ENCODE measurements at places on chromosomes 7 and 10.

- no peak for DNase-seq
Observed at GRCh38 chr7:112080441-112080840, 125.8 kb downstream of the DOCK4 start.

- DNase-seq = no peak
Observed at GRCh38 chr7:64733550-64734240, 60.5 kb upstream of the ZNF138 start.

DNA sequence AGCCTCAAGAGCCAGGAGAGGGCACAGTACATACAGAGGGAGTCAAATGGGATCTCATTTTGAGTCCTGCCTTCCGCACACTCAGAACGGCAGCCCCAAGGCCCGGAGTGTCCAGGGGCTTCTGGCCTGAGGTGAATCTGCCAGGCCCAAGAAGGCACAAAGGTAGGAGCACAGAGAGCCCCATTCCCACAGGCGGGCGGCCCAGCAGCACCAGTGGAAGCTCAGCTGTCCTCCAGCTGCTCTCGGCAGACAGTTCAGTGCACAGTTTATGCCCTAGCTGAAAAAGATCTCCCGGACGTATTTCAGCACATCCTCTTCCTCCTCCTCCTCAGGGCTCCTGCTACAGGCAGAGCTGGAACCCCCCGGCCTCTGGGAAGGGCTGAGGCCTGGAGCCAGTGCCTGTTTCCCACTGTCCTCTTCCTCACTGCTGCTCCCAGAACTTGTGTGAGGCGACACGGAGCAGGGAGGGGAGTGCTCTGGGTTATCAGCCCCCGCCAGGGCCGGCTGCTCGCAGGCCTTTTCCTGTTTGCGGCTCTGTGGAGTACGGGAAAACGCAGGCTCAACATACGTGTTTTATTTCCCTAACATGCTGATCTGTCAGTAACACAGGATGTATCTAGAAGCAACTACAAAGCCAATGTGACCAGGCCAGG lies 4.0 kb downstream of the CYREN start:
- DNase-seq = no peak

DNA sequence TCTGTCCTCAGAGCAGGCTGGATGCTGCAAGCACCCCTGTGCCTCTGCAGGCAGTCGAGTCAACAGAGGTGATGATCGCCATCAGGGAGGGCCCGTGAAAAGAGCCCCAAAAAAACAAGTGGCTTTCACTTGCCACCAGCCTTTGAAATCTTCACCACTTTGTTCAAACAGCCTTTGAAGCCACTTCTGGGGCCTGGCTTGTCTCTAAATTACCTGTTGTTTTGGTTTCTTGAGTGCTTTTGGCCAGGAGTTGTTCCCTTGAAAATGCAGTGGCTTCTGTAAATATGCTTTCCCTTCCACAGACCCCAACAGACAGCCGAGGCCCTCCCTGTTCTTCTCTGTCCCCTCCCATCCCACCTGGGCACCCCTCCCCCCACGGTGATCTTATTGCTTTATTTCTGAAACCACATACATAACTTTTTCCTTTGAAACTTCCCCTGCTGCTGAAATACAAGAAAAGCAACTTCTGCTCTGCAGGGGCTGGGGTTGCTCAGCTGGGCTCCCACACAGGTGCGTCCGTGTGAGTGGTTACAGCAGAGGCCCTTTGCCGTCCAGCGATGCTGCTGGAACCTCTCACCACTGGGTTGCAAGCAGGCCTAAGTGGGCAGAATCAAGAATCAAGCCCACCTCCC lies 283.8 kb upstream of the SHH start:
- DNase-seq = no peak

- DNase-seq = no peak
Observed at GRCh38 chr7:66282591-66282935, 77.4 kb downstream of the TPST1 start.

DNA sequence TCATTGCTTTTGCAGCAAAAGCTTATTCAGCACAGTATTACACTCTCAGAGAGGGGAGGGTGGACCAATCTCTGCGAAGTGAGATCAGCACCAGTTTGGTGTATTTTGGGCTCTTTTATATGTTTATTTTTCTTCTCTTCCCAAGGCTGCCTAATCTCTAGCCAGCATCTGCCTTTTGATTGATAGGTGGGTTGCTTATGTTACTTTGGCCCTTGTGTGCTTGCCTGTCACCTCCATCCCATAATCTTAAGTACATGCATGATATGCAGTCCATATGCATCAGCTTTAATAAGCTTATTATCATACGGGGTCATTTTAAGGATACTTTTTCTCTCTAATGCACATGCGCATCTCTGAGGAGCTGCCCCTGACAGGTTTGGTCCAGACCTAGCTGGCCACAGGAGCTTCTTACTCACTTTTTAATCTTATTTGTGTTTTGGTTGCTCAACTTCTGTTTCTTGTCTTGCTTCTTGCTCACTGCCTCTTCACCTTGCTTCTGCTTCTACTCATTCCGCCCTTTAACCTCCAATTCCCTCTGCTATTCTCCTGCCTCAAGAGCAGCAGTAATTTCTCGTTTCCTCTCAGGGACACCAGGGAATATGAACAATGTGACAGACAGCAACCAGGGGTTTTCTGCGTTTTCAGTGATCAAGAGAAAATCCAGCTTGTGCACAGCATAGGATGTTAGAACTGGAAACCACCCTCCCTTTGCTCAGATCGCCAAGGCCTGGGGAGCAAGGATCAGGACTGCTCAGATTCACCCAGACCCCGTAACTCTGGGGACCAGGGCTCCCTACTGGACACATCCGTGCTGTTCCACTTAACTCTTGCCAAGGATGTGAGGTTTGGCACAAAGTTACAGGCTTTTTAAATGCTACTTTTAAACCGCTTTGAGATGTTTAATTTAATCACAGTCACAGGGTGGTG lies 10.0 kb downstream of the RGR start:
- no peak for DNase-seq

DNA sequence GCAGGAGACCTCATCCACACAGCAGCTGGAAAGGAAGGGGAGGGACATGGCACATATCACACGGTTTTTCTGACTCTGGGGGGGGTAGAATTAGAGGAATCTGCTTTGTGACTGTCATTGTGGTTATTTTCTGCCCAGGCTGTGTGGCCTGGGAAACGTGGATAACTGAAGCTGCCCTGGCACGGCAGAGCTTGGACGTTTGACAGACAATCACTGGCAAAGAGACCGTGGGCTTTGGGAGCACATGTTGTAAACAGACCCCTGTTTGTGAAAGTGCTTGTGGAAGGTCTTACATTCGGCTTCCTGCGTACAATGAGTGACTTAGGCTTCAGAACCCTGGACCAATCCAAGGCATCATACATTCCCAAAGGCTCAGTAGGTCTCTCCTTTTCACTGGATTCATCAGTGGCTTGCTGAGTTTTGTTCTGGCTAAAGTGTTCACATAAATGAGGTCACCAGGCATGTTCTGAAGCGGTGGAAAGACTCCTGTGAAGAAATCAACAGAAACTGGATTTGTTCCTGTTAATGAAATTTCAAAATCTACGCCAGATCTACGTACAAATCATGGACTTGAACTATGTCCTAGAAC lies 188.2 kb downstream of the TEX36 start:
- no peak for DNase-seq

- DNase-seq = no peak
Observed at GRCh38 chr10:5560817-5561703, 36.3 kb downstream of the CALML3 start.

GRCh38 chr7:151409667-151410404 lies at the start of gene WDR86:
TSS of gene WDR86 (minus strand) at chr7:151410038. CDS start at chr7:151409589, 449 bp downstream.
- no peak for DNase-seq

GRCh38 chr10:22030421-22030820 lies 26.9 kb upstream of the DNAJC1 start:
- no peak for DNase-seq

GRCh38 chr10:86198271-86198670 lies 168.3 kb downstream of the GRID1 start:
- no peak for DNase-seq

Data from stimulated activated CD8-positive, alpha-beta memory T cell treated with anti-CD3 and anti-CD28 coated beads, Interleukin-4, amount 100 ng/mL, for 1 hour (primary cell).